Activated CD4-positive, alpha-beta T cell treated with anti-CD3 and anti-CD28 coated beads for 48 hours (primary cell): ENCODE measurements at places on chromosomes 11 and 22.

DNA sequence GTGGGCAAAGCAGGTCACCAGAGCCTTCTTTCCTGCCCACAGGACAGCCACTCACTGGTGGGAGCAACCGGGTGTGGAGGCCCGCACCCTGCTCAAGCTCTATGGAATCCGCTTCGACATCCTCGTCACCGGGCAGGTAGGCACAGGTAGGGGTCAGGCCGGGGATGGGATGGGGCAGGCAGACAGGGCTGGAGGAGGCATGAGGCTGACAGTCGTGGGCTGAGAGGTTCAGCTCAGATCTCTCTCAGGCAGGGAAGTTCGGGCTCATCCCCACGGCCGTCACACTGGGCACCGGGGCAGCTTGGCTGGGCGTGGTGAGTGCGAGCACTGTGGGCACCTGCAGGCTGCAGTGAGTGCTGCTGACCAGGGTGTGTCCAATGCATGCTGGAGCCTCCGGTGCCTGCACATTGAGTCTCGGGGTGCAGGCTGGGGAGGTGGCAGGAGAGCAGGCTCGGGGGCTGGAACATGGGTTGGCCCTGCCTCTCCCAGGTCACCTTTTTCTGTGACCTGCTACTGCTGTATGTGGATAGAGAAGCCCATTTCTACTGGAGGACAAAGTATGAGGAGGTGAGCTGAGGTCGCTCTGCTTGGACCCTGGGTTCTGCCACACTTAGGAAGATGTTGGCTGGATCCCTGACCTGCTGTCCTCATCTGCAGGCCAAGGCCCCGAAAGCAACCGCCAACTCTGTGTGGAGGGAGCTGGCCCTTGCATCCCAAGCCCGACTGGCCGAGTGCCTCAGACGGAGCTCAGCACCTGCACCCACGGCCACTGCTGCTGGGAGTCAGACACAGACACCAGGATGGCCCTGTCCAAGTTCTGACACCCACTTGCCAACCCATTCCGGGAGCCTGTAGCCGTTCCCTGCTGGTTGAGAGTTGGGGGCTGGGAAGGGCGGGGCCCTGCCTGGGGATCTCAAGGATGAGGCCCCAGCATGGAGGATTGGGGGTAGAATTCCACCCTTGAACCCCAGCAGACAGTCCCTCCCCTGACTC is 6.3 kb downstream of the SLC7A4 start:
- no peak for DNase-seq

DNA sequence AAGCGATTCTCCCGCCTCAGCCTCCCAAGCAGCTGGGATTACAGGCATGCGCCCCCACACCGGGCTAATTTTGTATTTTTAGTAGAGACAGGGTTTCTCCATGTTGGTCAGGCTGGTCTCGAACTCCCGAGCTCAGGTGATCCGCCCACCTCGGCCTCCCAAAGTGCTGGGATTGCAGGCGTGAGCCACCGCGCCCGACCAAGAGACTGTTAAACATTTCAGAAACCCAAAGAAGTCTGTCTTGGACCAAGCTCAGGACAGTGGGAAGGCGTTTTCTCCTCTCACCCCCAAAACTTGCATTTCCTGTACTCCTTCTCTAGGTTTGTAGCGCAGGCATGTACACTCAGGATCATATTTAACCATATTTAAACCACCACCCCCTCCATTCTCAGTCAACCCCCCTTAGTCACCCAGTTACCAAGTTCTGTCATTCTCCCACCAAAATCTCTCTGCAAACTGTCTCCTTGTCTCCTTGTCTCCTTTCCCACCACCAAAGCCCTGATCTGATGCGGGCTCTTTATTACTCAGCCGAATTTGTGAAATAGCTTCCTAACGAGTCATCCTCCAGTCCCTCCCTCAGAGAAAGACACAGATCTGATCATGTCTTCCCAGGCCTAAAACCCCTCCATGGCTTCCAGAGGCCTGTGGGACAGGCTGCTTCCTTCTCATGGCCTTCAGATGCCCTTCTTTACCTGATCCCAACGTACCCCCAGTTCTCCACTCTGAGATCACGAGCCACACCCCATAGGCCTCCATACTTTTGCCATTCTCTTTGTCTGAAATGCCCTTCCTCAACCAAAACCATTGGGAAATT is 29.0 kb upstream of the CREB3L1 start:
- DNase-seq: peak; percentile 28

DNA sequence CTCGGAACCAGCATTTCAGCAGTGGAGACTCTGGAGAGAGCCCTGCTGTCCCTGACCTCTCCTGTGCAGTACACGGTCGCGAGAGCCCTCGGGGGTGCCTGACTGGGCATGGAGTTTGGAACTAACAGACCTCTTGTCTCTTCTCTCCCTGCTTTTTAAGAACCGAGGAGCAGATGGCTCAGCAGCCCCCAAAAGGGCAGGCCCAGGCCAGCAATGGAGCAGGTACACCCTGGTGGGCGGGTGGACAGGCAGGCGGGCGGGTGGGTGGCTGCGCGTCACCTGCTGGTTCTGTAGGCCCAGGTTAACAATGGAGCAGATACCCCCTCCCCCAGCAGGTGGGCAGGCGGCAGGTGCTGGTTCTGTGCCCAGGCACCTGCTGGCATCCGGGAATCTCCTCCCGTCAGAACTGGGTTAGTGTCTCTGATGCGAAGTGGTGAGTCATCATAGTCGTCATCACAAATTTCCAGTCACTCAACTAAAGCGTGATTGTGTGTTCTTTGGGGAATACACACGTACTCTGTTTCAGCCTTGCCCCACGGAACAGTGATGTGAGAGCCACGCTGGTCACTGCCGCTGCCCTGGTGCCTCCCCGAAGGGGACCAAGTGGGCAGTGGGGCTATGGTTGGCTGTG is 41.1 kb downstream of the GRAMD4 start:
- peak; percentile 59 for DNase-seq

GRCh38 chr11:27287205-27287604 is 75.8 kb downstream of the CCDC34 start:
- DNase-seq: no peak

- DNase-seq: peak; percentile 6
Measured at GRCh38 chr11:78961937-78962701, 387.5 kb upstream of the NARS2 start.

DNA sequence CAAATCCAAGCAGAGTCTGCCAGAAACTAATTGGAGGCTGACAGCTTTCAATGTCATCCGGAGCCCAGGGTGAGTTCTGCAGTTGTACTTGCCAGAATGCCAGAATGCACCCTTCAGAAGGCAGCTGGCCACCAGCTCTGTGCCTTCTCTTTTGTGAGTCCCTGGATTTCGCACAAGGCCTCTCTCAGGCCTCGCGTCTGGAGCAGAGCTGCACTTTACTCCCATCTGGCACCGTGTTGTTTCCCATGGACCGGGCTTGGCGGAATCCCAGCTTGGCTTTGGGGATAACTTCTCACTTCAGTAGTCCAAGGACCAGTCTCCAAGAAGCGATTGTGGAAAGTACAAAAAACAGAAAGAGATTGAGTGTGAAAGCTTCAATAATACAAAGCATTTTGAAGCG is 451.3 kb upstream of the KIRREL3 start:
- DNase-seq: no peak

- no peak for DNase-seq
Measured at GRCh38 chr11:2135648-2136201, 3.5 kb downstream of the IGF2 start.

- DNase-seq: no peak
Measured at GRCh38 chr11:131998020-131998419, 627.6 kb downstream of the NTM start.

DNA sequence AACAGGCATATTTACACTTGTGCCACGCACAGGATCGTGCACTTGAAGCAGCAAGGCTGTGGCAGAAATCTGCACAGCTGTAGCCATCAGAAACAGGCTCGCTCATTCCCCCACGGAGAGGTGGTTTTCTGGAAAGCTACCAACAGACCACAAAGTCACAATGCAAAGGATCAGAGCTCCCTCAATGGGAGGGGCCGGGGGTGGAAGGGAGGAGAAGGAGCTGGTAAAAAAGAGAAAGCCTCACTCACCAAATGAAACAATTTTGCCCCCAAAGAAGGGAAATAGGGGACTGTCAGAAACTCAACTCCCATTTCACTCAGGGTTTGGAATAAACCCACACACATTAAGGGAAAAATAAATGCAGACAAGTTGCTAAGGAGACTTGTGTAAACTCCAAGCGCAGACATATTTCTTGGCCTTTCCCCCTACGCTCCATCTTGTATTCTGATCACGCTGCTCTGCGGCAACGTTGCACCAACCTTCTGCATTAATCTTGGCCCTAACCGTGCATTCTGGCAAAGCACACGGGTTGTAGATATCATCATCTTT is 43.2 kb upstream of the BLID start:
- no peak for DNase-seq

- DNase-seq: no peak
Measured at GRCh38 chr22:46023558-46023981, 46.6 kb upstream of the WNT7B start.

GRCh38 chr11:65870706-65871681 is 1.6 kb downstream of the EFEMP2 start:
- DNase-seq: no peak

DNA sequence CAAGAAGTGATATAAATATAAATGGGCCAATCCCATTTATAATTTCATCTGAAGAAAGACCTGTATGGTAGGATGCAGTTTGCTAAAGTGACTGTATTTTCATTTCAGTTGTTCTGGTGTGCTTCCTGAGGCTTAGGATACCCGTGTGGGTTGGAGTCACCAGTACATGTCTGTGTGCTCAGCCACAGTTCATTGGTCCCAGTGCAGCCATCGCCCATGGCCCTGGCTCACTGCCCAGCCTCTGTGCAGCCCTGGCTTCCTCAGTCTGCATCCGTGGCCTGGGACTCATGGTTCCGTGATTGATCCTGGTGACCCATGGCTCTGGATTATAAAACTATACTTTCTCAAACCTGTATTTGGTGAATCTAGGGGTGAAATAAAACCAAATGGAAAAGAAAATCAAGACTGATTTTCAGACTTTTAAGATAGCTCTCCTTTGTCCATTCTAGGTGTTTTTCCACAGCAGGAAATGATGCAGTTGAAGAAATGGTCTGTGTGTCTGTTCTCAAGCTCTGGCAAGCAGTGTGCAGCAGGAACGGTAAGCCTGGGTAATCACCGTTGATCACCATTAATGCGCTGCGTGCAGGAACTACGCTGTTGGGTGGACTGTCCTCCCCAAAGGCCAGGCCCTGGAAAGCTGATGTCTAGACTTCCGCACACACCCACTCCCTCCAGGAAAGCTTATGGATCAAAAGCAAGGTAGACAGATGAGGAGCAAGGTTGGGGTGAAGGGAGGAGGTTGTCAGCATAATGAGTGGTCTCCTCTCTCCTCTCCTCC is 27.2 kb downstream of the TTC12 start:
- no peak for DNase-seq

DNA sequence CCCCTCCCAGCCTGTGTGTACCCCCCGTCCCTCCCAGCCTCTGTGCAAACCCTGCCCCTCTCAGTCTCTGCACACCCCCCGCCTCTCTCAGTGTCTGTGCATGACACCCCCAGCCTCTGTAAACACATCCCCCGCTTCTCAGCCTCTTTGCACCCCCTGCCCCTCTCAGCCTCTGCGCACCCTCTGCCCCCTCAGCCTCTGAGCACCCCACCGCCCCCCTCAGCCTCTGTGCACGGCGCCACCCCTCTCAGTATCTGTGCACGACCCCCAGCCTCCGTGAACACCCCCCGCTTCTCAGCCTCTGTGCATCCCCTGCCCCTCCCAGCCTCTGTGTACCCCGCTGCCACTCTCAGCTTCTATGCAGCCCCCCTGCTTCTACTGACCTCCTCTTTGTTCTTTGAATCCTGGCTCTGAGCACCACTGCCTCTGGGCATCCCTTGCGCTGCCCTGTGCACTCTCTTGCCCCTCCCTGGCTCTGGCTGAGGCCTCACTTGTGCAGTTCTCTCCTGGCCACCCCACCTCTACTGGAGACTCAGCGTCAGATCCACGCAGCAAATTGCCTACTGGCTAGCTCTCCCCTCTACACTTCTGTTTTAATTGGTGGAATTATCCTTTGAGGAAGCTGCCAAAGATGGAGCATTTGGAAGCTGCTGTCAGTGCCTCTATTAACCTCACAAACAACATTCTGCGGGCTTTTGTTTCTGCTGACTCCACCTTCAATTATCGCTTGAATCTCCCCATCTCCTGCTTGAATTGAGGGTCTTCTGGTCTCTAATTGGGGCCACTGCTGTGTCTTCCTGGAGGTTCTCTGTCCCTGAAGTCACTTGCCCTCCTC is 838.6 kb downstream of the TBC1D22A start:
- no peak for DNase-seq

DNA sequence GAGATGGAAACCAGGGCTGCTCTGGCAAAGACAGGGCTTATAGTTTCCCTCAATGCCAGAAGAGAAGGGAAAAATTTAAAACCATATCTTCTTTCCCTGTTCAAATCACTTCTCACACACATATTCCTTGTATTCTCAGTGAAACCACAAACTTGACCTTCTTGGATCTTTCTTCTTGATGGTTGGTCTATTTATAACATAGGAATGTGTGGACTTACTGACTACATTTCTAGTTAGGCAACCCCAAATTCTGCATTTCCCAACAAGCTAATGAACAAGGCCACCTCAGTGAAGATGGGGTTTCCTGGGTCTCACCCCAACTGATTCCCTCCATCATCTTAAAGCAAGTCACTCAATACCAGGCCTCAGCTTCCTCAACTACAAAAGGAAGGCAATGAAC is 3.8 kb upstream of the QSER1 start:
- DNase-seq: no peak

DNA sequence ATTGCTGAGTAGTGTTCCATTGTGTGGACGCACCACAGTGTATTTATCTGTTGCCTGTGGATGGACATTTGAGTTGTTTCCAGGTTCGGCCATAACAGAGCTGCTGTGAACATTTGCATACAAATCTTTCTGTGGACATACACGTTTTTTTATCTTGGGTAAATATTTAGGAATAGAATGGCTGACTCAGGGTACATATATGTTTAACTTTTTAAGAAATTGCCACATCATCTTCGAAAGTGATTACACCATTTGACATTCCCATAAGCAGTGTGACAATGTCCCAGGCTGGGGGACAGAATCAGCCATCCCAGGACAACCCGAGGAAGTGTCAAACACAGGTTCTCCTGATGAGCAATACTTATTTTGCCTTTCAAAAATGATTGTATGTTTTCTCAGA is 87.9 kb downstream of the OSBP2 start:
- DNase-seq: no peak

DNA sequence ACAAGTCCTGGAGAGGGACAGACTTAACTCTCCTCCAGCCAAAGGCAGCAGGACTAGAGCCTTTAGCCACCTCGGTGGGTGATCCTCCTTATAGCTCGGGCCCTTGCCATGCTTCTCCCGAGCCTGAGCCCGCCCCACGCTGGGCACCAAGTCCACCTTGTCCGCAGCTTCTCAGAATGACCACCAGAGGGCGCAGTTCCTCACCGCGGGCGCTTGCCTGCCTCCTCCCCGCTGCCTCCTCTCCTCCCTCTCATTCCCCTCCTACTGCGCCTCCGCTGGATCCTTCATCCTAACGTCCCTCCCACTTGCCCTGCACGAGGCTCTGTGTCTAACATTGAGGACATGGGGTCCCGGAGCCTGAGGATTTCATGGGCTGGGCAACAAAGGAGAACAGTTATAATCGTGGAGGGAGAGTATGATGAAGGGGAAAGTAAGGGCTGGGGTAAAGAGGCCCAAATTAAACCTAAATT is 11.3 kb upstream of the MOGAT2 start:
- peak; percentile 79 for DNase-seq

- no peak for DNase-seq
Measured at GRCh38 chr11:133399855-133400625, 132.3 kb downstream of the OPCML start.

GRCh38 chr11:56910785-56911184 is 77.9 kb upstream of the OR5AK2 start:
- no peak for DNase-seq
